ENCODE measurements at places on chromosomes 2 and 18.

- no peak for DNase-seq
Observed at GRCh38 chr2:166494140-166494624, at the start of gene SCN7A. Gene SCN7A, minus strand, starts transcription at chr2:166494249. Its CDS starts 16,553 bp downstream, at chr2:166477696.

- DNase-seq: no peak
Observed at GRCh38 chr2:42566837-42567321, 1.6 kb upstream of the MTA3 start.

- no peak for DNase-seq
Observed at GRCh38 chr2:166458674-166459073, 35.4 kb downstream of the SCN7A start.

- no peak for DNase-seq
Observed at GRCh38 chr2:138712212-138712979, 67.8 kb downstream of the NXPH2 start.

DNA sequence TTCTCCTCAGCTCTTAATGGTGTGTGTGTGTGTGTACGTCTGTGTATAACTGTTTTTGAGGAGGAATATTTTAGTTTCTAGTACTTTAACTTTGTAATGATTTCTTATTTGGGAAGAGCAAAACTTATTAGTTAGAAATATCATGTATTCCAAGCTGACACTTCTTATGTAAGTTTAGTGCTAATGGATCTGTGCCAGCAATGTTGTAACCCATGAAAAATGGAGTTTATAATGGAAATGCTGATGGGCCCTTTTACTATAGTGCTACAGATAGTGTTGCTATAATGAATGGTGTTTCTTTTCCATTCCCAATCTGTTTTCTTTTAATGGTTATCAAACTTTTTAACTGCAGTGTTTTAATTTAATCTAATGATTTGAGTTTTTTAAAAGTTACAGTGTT, 49.8 kb upstream of the OTX1 start:
- DNase-seq: no peak

GRCh38 chr2:195659114-195659513, 2.1 kb downstream of the SLC39A10 start:
- DNase-seq: no peak

DNA sequence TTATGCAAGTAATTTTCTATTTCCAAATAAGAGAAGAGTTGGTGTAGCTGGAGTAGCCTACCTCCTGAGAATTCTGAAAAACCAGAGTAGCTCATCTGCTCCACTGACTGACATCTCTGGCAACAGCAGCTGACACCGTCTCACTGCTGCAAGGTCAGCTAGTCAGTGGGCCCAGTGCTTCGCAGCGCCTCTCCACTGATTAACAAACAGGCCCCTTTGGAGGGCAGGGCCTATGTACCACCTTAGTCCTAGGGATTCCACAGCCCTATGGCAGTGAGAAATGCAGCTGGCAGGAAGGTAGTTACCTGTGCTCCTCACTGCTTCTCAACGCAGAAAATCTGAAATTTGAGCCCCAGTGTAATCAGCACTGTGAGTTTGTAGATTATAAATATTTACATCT, 97.5 kb downstream of the DLGAP1 start:
- no peak for DNase-seq

- no peak for DNase-seq
Observed at GRCh38 chr2:177797808-177798207, 274.8 kb downstream of the PDE11A start.

GRCh38 chr2:88006912-88007439, 9.4 kb downstream of the RNU2-63P start:
- no peak for DNase-seq

GRCh38 chr2:24214880-24215279, 40.0 kb downstream of the FAM228A start:
- DNase-seq: no peak

GRCh38 chr2:131004446-131005209, 88.6 kb downstream of the FAM168B start:
- DNase-seq: no peak

DNA sequence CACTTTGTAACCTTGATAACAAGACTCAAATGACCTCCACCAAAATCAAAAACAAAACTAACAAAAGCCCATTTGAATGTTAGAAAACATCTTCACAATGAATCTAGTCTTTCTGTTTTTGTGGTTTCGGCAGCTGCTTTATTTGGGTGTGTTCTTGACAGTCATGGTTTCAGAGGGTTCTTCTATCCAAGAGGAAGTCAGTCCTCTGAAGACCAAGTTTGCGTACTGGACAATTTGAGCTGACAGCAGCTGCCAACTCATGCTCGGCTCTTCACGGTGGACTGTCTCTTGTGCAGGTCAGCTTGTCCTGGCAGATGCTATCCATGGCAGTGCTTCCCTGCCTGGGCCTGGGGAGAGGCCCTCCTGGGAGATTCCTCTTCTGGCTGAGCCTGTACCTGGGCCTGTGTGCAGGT, 91.0 kb downstream of the TMEM17 start:
- DNase-seq: no peak

DNA sequence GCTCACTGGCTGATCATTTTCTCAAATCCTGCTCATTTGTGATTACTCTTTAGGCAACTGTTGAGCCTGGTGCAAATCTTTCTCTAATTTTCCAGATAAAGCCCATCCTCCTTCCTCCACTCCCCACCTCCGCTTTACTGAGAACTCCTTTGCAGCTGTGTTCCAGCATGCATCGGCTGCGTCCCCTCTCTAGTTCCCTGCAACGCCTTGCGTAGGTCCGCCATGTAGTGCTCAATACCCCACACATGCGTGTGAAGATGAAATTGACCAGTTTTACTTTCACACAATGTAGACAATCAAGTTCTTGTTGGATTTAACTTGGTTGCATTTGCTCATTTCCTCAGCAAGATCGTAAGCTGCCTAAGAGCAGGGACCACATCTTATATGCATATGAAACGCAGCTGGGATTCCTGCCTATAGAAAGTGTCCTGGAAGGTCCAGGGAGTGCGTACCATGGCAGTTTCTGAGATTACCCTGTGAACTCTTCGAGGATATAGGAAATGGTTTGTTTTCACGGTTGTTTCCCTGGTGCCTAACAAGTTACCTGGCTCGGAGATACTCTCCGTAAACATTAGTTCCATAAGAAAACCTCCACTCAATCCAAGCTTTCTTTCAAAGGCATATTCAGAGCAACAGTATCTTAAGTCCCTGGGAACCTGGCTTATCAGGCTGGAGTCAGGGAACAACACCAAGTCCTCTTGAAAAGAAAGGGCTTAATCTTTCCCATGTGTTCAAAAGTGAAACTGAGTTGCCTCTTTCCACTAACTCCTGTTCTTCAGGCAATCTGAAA, 766.4 kb upstream of the ID2 start:
- no peak for DNase-seq

DNA sequence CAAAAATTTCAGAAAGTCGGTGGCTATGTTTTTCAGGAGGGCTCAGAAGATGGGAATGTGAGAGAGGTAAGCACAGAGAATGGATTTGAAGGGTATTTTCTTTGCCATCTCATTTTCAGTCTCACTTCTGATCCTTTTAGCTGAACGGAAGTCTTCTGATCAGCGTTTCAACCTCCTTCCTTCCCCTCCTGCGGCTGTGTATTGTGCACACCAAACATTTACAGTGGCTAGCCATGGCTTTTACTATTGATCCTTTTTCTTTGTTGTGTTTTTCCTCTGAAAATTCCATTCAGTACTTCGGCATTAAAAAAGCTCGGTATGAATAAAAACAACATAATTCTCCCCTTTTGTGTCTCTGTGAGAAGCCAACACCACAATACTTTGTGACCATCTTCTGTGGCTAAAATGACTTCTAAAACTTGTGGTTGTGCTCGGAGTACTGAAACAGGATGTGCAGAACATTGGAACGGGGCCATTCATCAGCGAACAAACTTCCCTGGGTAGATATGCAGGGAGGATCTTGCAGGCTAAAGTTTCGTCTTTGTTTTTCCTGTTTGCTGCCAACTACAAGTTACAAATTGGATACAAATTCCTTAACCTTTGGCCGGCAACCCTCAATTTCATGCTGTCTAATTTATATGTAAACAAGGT, 260.8 kb upstream of the FAM98A start:
- DNase-seq: no peak

DNA sequence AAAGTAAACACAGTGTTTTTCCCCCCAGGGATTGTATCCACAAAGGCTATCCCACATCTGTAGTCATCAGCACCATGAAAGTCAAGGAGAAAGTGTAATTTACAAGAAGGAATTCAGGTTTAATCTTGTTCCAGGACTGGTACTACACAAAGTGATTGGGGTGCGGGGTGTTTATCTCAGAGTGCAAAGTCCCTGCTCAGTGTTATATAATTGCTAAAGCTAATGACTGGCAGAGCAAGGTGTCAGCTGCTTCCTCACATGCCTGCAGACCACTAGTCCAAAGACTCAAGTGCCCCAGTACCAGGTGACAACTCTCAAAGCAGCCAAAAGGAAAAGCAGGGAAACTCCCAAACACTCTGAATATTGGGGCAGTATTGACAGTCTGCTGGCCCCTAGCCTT, 40.4 kb upstream of the PDCL3 start:
- DNase-seq: no peak

DNA sequence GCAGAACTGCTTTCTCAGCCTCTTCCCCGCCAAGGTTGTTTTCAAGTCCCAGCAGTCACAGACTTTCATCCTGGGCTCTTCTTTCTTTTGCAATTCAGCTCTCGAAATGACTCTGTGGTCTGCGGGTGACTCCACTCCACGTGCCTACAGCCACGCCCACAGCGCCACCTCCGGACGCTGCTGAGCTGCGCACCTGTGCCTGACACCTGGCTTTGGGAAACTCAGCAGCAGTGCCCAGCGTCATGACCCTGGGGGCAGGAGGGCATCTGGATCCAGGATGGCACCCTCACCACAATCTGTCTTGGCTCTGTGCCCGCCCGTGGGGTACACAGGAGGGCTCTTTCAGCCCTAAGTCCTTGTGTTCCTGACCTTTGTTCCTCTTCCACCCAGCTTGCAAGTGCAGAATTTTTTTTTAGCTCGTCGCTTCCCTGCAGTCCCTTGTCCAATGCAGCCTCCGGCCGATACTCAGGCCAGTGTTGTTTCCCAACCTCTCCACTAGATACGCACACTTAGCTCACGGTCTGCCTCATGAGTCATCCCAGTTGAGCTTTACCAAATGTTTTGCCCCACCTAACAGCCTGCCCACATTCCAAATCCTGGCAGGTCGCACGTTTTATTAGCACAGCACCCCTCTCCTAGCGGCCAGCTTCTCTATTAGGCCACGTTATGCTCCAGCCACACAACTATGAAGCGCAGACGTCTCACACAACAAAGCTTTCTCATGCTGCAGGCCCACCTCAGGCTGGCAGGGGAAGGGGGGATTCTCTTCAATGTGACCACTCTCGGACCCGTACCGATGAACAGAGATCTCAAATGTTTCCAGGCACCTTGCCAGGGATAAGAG, 6.5 kb upstream of the CAPN10 start:
- peak; percentile 61 for DNase-seq

DNA sequence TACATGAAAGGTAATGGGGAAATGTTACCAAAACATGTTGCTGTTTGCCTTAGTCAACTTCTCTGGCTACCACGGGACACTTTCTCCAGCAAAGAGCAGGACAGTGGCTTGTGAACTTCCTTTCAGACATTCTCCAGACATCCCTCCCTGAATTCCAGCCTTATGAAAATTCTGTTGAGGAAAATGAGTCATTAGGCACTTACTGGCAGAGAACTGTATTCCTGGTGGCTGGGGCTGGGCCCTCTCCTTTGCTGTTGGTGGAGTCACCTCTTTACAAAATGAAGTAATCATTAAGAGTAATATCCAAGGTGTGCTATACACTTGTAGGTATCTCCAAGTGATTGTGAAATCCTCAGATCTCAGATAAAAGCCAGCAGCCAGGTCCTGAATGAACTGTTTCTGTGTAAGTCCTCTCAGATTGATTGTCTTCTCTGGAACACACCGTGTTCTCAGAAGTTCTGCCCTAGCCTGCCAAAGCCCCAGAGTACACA, 1.3 kb upstream of the FAP start:
- DNase-seq: no peak

- DNase-seq: no peak
Observed at GRCh38 chr18:49172246-49172645, 221.5 kb upstream of the SMAD7 start.

- DNase-seq: no peak
Observed at GRCh38 chr2:47264143-47264542, 109.0 kb upstream of the STPG4 start.

GRCh38 chr18:79881695-79882094, 69.8 kb downstream of the SLC66A2 start:
- DNase-seq: no peak

DNA sequence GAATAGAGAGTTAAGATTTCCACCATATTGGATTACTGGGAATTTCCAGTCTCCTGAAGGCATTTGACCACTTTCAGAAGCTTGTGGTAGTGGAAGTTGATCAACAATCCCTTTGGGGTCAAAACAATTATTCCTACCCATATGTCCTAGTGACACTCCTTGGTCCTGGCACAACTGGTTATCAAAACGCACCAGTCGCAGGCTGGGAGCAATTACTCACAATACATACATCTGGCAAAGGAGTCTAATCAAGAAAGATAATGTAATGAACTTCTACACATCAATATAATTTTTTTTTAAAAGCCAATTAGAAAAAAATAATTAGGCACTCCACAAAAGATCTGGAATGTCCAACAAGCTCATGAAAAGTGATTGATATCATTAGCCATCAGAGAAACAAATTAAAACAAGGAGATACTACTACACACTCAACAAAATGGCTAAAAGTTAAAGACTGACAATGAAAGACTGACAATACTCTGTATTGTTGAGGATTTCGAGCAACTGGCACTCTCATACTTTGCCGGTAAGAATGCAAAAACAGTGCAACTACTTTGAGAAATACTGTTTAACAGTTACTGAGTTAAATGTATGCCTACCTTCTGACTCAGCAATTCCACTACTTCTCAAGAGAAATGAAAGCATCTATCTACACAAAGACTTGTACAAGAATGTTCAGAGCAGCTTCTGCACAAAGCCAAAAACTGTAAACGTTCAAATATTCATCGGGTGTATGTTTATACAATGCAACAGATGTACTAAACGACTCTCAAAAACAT, 2.0 kb downstream of the INO80C start:
- no peak for DNase-seq

GRCh38 chr2:199261936-199262335, 195.8 kb downstream of the SATB2 start:
- DNase-seq: no peak

DNA sequence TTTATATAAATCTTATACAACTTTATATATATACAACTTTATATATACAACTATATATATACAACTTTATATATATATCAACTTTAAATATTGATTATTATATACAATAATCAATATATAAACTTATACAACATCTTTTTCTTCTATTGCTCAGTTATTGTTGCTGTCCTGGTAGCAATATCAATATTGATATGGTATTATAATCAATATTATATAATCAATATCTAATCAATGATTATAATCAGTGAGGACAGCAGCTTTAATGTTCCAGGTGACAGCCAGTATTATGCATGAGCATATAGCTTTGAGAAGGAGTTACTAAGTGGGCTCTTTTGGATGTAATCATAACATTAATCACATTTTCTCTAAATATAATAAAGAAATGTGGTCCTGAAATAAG, 242.3 kb upstream of the SOX11 start:
- no peak for DNase-seq

GRCh38 chr18:22175346-22175745, 6.0 kb downstream of the GATA6 start:
- no peak for DNase-seq

GRCh38 chr2:97067279-97068004, 27.2 kb downstream of the FAHD2B start:
- DNase-seq: no peak

GRCh38 chr2:240966457-240966905, 31.9 kb upstream of the SNED1 start:
- DNase-seq: no peak

- no peak for DNase-seq
Observed at GRCh38 chr2:136069773-136070172, 48.2 kb downstream of the CXCR4 start.

Data from stimulated activated CD8-positive, alpha-beta memory T cell treated with anti-CD3 and anti-CD28 coated beads, Interleukin-2, amount 100 ng/mL, for 1 hour (primary cell).